ENCODE measurements at places on chromosomes 3 and 15.

- DNase-seq, result no peak
Observed at GRCh38 chr3:181105646-181106045, 116.1 kb upstream of the DNAJC19 start.

- no peak for DNase-seq
Observed at GRCh38 chr3:159186581-159186980, 384.7 kb downstream of the MFSD1 start.

GRCh38 chr15:63501256-63502089, 2.9 kb upstream of the USP3 start:
- DNase-seq, result no peak

DNA sequence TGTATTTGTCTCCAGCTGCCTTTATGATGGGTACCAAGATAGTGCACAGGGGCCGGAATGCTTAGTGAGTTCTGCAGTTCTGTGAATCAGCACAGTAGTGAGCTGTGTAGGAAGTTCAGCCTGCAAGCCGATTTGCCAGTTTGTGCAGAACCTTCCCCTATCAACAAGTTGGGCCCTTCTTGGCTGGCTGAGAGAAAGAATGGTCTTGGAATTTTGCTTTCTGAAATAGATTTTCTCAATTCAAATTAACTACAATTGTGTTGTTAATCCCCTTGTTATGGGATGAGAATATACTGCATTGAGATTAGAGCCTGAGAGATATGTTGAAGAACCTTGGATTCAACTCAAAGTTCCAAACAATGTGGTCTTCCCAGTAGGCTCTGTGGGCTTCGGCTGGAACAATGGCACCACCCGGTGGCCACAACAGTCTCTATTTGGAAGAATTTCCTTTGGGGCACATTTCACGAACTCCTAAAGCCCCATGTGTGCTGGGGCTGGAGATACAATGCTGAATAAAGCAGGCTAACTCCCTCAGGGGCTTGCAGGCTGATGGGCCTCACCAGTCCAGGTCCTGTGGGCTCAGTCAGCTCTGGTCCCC, 59.1 kb downstream of the TRIM42 start:
- no peak for DNase-seq

DNA sequence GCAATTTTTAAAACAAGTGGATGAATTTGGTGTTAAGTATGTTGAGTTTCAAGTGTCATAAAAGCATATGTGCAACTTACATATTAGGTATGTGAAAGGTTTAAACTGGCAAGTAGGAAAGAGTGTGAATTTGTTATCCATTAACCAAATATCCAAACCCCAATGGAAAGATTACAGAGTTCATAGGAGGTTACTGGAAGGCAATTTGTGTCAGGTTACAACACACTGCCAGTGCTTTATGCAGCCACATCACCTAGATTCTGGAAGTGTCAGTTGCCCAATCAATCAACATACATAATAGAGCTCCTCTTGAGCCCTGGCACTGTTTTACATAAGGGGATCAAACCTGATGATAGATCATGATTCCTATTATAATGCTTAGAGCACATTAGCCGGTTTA, 261.0 kb downstream of the ROBO1 start:
- no peak for DNase-seq

DNA sequence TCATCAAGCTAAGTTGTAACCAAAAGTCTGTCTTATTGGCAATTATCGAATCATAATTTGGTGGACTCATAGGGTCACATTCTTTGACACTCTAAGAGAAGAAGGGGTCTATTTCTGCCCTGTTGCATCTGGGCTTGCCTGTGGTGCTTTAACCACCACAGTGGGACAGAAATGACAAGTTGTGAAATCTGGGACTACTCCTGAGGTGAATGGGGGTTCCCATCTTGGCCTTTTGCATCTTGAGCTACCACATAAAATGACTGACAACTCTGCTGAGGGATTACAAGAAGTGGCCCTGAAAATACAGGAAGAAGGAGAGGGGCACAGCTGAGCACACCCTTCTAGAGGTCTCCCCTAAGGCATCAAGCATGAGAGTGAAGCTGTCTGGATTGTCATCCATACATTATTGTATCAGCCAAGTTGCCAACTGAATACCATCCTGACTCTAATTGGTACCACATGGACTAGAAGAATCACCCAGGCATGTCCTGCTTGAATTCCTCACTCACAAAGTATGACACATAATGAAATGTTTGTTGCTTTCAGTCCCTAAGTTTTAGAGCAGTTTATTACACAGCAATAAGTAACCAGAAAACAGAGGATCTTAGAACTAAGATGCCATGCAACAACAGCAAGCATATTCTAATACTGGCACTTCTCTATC, 306.5 kb downstream of the ROBO1 start:
- DNase-seq, result no peak

DNA sequence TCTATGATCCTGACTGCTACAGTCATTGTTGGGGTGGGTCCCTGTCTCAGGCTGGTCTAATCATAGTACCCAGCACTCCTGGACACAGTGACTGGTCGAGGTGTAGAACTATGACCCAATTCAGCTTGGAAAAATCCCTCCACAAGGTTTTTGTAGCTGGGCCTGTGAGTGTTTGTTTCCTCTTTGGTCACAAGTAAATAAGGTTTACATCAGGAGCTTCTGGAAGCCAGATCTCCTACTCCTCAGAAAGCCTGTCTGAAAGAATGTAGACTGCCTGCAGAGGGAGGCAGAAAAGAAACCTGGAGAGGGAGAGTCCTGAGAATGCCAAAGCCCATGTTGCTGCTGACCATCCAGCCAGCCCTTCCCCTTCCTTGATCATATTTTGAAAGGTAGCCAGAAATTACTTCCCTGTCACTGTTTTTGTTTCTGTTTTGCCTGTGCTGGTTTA, 123.2 kb downstream of the RAP2B start:
- DNase-seq, result no peak

GRCh38 chr3:195584543-195584870, 767 bp upstream of the APOD start:
- DNase-seq, result no peak

DNA sequence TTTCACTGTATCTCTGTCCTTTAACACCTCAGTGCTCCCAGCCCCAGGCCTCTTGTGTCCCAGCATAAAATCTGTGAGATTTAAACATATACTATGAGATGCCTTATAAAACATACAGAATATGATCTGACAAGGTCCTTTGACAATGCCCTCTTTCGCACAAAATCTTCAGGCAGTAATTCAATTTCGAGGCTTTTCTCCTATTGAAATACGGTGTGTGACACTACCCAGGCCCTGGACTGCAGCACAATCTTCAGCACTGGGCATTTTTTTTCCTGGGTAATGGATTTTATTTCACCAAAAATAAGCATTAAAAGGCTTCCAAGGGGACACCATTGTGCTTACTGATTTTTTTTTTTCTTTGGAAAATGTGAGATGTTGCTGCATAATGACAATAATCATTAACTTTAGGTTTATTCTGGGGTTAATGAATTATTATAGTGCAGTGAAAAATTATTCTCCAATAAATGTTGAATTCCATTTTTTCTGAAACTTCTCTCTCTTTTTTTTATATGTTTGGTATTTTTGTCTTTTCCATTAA, 40.9 kb upstream of the FAM3D start:
- no peak for DNase-seq

DNA sequence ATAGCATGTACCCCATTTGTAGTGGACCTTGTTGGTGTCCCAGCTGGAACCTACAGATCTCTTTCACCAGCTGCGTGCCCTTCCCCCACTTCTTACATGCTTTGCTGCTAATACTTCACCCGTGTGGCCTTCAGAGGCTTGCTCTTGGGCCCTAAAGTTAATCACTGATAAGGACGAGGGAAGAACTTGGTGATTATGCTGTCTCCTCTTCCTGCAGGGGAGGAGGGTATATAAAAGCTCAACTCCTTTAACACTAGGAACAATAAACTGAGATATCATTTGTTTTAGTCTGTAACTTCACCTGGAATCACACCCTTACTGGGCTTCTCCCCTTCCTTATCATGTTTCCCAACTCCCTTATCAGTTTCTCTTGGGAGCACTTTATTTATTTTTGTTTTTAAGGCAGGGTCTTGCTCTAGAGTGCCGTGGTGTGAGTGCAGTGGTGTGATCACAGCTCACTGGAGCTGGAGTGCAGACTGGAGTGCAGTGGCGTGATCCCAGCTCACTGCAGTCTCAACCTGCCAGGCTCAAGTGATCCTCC, 43.2 kb upstream of the PIK3R4 start:
- DNase-seq, result no peak

DNA sequence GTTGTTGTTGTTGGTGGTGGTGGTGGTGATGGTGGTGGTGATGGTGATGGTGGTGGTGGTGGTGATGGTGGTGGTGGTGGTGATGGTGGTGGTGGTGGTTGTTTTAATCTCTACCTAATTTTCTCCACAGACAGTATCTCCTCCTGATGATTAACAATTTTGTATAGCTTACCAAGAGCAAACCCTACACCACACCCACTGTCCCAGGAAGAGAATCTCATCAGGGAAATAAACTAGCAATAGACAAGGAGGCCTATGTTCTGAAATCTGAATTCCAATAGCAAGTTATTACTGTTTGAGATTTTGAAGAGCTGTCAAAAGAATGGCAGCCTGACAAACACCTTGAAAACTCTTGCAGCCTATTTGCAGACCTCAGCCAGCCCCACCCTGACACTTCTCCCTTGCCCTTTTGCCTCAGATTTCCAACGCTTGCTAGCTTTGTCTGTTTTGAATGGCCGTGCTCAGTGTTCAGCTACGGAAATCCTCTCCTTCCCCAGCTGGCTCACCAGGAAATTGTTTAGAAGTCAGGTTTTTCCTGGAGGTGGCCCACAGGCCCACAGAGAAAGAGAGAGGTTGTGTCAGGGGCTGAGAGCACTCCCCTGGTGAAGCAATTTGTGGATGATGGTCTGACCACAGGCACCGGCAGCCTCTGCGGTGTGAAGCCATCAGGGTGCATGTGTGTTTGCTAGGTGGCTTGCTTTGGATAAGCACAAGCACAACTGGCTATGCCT, 101.6 kb downstream of the MAGI1 start:
- no peak for DNase-seq

DNA sequence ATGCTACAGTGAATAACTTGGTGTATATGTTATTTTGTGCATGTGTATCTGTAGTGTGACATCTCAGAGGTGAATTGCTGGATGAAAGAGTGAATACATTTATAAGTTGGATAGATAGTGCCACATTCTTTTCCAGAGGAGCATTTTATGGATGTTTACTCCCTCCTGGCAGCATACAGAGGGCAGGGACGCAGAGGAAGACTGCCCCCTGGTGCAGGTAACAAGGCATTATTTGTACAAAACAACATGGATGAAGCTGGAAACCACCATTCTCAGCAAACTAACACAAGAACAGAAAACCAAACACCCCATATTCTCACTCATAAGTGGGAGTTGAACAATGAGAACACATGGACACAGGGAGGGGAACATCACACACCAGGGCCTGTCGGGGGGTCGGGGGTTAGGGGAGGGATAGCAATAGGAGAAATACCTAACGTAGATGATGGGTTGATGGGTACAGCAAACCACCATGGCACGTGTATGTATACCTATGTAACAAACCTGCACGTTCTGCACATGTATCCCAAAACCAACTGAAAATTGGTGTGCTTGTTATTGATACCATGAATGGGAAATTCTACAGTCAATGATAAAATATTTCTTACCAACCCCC, 57.9 kb upstream of the CTXND1 start:
- no peak for DNase-seq

GRCh38 chr3:42741796-42742195, 31.3 kb downstream of the CCDC13 start:
- no peak for DNase-seq

DNA sequence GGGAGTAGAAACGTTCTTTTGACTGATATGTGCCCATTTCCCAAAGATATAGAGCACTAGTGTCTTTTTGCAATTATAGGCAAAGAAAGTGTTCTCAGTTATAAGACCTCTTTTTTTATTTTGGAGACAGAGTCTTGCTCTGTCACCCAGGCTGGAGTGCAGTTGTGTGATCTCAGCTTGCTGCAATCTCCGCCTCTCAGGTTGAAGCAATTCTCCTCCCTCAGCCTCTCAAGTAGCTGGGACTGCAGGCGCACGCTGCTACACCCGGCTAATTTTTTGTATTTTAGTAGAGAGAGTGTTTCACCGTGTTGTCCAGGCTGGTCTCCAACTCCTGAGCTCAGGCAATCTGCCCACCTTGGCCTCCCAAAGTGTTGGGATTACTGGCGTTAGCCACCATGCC, 20.7 kb upstream of the ZNF639 start:
- DNase-seq, result no peak

GRCh38 chr3:16496408-16497222, 16.9 kb downstream of the RFTN1 start:
- no peak for DNase-seq

DNA sequence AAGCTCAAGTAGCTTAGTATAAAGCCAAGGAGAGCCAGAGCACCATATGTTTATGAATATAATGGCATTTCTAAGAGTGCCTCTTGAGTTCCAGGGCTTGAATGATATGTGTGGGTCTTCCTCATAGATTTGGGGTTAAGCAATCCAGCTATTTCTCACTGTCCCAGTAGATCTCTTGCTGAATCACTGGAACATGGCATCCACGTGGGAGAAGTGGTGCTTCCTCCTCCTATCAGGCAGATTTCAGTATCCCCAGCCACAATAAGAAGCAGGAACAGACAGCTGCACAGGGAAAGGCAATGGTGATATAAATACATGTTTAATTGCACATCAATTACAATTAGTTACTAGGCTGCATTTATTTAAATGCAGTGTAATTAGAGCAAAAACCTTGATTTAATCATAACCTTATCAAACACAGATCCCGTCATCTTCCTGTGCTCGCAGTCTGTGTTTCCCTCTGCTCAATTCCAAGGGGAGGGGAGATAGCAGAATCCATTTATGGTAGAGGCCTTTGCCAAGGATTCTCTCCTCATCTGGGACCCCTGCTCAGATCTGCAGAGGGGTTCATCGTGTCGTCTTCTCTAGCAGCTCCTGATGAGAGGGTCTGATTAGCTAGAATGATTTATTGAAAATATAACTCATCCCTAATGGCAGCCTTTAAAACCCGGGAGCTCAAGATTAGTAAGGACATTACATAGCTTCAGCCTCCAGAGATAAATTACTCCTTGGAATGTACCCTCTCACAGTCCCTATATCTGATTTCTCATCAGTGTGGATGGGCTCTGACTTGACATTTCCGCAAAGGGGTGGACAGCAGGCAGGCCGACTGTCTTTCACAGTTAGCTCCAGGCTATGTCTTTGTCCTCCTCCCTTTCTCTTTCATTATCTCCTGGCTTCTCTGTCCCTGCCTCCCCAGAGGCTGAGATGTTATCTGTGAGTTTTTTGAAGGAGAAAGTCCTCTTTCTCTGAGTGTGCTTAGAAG, 775.9 kb downstream of the AGBL1 start:
- no peak for DNase-seq

- DNase-seq, result no peak
Observed at GRCh38 chr3:37072892-37073291, 79.6 kb downstream of the MLH1 start.

- no peak for DNase-seq
Observed at GRCh38 chr3:104596551-104596950, 770.2 kb upstream of the ALCAM start.

DNA sequence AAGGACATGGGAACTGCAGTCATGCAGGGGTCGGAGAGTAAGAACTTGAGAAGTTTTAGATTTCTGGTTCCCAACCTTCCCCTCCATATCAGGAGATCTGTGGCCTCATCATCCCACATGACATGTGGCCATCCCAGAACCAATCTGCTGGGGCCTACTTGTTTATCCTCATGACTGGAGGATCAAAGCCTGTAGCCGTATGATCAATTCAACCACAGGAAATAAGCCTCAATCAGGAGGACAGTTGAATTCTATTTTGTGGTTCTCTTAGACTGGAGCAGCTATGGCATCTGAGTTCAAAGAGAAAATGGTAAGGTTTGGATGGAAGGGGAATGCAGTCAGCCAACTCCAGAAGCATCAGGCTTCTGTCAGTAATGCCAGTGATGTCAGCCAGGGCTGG, 57.2 kb downstream of the IL16 start:
- DNase-seq, result no peak

Data from NCI-H187 treated with DMSO at 0.1 percent for 48 hours (cell line).